Activated naive CD4-positive, alpha-beta T cell treated with anti-CD3 and anti-CD28 coated beads, Interleukin-2, amount 50 U/mL, for 72 hours (primary cell): ENCODE measurements at places on chromosomes 16 and 17.

DNA sequence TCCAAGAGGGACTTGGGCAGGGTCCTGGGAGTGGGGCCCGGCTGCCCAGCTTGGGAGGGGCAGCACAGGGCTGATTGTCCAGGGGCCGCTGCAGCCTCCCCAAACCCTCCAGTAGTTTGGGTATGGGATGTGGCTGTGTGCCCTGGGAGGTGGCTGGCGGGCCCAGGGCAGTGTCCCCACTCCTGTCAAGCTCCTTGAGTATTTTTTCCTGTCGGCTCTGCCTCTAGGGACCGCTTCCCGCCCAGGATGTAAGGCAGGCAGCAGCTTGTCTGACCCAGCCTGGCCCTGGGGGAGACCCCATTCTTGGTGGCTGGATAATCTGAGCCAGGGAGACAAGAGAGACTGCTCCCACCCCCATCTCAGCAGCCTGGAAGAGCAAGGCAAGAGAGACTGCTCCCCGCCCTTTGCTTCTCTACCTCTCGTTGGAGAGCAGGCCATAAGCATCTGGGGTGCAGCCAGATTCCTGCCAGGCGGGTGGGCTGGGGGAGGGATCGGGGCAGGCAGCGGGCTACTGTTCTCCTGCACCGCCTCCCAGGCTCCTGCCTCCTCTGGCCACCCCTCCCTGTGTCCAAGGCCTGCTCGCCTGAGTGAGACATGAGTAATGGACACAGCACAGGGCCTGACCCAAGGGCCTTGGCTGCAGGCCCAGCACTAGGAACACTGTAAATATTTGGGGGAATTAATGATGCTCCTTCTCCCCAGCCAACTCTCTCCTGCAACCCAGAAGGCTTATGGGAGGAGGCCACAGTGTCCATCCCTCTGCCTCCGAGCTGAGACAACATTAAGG, 18.4 kb upstream of the ITGA3 start:
- no peak for DNase-seq

DNA sequence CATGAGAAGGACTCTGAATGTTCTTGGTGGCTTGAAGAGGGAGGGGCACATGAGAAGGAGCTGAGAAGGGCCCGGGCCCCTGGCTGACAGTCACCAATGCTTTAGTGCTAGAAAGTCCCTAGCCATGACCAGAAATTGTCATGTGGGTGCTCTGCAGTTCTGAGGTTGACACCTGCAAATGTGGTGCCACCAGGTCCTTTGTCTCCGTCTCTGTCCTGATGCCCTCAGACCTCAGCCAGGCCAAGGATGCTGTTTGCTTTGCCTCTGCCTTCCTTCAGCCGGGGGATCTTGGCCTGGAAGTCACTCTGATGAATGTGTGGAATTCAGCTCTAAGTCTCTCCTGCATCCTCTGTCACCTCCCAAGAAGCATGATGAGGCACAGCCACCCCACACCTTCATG, 63.6 kb downstream of the TNFRSF13B start:
- DNase-seq = no peak

- DNase-seq = no peak
Measured at GRCh38 chr17:28484296-28484695, 10.9 kb downstream of the SLC13A2 start.

GRCh38 chr17:48905987-48906515, 2.2 kb upstream of the UBE2Z start:
- no peak for DNase-seq

DNA sequence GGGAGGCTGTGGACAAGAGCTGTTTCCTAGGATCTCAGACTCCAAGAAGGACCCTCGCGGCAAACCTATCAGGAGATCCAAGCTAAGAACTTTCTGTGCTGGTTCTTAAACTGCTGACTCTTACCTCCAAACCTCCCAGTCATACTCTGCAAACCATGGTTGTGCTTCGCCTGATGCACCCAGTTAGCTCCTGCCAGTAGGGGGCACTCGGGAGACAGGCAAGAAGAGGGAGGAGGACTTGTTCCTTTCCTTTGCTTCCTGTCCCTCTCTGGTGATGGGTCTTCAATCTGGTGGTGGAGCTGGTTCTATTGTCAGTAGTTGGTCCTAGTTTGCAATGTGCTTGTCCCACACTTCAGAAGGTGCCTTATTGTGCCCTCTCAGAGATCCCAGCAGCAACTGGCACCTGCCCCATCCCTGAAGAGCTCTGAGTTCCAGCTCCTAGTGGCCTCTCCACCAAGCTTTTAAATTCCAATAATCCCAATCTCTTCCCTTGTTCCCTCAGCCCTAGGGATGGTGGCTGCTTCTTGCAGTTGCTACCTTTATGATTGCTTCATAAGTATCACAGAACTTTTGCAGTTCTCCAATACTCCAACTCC, 113.5 kb upstream of the RPL38 start:
- DNase-seq = peak; percentile 78

GRCh38 chr17:56891751-56892150, 22.1 kb downstream of the TRIM25 start:
- peak; percentile 64 for DNase-seq

- DNase-seq = no peak
Measured at GRCh38 chr17:45432405-45433158, at the start of gene ARHGAP27. ARHGAP27 (minus strand) TSS chr17:45432870; CDS start chr17:45430279, 2,591 bp downstream.

GRCh38 chr17:81013642-81014041, 21.3 kb upstream of the BAIAP2 start:
- DNase-seq = no peak

DNA sequence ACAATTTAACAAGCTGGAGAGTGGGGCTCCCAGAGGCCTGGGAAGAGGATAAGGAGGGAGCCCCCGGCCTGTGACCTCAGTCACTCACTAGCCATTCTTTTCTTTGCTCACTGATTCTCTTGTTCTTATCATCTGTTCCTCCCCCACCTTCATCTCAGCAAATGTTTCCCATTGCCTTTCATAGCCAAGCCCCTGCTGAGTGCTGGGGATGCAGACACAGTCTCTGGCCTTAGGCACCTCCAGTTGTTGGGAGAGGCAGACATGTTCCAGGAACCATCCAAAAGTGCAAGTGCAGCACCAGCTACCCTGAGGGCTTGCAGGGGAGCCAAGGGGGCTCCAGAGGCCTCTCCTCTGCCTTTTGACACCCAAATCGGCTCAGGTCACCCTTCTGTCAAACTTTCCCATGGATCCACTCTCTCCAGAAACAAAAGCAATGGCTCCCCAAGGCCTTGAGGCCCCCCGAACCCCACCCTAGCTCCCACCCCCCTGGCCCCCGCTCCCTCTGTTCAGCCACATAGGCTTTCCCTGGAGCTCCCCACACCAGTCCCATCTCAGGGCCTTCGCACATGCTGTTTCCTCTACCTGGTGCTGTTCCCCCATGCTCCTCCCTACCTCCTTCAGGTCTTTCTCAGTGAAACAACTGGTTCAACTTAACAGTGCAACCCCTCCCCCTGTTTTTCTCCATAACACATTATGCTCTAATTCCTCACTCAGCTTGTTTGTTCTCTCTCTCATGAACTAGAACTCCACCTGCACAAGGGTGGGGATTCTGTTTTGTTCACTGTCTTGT, 14.9 kb upstream of the KCNJ12 start:
- DNase-seq = no peak

- no peak for DNase-seq
Measured at GRCh38 chr17:77231076-77231871, 90.5 kb downstream of the SEC14L1 start.

GRCh38 chr17:45227101-45227925, 5.6 kb downstream of the FMNL1 start:
- DNase-seq = peak; percentile 74

- DNase-seq = no peak
Measured at GRCh38 chr16:46428108-46429061, 192.8 kb downstream of the SHCBP1 start.

DNA sequence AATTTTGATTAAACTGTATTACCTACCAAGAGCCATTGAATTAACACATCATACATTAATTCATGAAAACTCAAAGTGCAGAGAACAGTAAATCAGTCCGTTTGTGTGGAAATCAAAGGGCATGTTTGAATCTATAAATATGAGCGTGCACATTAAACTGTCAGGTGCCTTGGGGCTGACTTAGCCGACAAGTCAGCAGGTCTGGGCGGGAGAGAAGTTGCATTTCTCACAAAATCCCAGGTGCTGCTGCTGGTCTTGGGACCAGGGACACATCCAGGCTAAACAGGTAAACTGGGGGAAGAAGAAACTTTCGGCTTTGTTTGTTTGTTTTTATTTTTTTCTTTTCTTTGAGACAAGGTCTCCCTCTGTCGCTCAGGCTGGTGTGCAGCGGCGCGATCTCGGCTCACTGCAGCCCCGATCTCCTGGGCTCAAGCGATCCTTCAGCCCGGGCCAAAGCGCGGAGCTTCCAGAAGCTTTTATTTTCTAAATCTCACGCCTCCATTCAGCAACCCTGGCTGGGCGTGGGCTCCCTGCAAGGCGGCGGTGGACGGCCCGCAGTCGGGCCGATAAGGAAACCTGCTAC, 213.9 kb downstream of the MRTFB start:
- no peak for DNase-seq

GRCh38 chr17:3157218-3157617, 29.9 kb upstream of the OR1G1 start:
- DNase-seq = no peak

DNA sequence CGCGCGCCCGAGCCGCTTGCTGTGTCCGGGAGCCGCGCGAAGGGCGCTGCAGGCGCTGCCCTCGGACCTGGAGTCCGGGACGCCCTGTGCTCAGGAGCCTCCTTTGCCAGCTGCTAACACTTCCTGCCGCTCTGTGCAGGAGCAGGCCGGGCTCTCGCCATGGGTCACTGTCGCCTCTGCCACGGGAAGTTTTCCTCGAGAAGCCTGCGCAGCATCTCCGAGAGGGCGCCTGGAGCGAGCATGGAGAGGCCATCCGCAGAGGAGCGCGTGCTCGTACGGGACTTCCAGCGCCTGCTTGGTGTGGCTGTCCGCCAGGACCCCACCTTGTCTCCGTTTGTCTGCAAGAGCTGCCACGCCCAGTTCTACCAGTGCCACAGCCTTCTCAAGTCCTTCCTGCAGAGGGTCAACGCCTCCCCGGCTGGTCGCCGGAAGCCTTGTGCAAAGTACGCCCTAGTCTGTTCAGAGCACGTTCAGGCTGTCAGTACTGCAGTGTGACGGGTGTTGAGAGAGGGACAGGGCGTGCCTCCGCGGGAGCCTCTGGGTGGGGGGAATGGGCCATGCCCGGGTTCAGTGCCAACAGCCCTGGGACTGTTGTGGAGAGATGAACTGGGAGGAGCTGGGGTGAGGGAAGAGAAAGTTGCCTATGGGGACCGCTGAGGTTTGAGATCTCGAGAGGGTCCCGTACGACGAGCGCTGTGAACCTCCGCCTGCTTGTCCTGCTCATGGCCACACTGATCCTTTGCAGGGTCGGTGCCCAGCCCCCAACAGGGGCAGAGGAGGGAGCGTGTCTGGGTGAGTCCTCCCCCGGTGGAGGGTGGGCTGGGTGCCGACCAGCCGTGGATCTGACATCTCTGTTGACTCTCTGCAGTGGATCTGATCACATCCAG, 1.3 kb downstream of the ZNF276 start:
- DNase-seq = peak; percentile 70

DNA sequence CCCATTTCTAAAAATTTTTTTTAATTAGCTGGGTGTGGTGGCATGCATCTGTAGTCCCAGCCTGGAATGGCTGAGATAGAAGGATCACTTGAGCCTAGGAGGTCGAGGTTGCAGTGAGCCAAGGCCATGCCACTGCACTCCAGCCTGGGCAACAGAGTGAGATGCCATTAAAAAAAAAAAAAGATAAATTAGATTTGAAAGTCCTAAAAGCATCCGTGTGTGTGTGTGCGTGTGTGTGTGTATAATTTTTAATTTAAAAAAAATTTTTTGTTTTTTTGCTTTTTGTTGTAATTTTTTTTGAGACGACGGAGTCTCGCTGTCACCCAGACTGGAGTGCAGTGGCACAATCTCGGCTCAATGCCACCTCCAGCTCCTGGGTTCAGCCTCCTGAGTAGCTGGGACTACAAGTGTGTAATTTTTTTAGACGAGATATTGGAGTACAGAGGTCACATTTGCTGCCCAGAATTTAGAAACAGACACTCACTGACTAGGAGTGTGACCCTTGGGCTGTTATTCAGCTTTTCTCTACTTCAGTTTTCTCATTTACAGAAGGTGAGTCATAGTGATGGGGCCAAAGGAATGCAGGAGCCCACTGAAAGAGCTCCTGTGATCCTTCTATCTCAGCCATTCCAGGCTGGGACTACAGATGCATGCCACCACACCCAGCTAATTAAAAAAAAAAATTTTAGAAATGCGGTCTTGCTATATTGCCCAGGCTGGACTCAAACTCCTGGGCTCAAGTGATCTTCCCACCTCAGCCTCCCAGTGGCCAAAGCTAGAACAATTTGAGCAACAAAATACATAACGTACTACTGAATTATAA, 25.5 kb upstream of the TBX4 start:
- no peak for DNase-seq

GRCh38 chr16:2475413-2476344, 752 bp downstream of the TBC1D24 start:
- DNase-seq = no peak

DNA sequence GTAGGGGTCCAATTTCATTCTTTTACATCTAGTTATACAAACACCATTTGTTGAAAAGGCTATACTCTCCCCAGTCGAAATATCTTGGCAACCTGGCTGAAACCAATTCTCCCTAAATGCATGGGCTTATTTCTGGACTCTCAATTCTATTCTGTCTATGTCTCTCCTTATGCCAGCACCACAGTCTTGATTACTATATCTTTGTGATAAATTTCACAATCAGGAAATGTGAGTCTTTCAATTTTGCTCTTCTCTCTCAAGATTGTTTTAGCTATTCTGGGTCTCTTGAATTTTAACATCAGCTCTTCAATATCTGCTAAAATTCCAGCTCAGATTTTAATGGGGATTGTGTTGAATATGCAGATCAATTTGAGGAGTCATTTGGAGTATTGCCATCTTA, 5.9 kb upstream of the TRIM25 start:
- no peak for DNase-seq

DNA sequence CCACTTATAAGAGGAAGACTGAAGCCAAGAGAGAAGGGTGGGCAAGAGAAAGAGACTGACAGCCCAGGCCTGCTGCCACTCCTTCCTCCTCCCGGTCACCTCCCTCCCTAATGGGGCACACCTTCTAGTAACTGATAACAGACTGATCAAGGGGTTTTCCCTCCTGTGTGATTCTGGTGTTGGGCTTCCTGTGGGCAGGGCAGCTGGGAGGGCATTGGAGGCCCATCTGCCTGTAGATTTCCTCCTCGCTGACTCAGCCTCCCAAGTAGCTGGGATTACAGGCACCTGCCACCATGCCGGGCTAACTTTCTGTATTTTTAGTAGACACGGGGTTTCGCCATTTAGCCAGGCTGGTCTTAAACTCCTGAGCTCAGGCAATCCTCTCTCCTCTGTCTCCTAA, 16.2 kb downstream of the CA4 start:
- peak; percentile 59 for DNase-seq

- no peak for DNase-seq
Measured at GRCh38 chr17:19414396-19415280, 3.6 kb downstream of the RNF112 start.

- DNase-seq = no peak
Measured at GRCh38 chr17:4479982-4480751, 18.5 kb upstream of the SPNS2 start.

- no peak for DNase-seq
Measured at GRCh38 chr16:71192387-71192786, 38.1 kb downstream of the HYDIN start.

- DNase-seq = no peak
Measured at GRCh38 chr16:74049027-74049426, 247.6 kb upstream of the PSMD7 start.
